ENCODE measurements at places on chromosomes 11 and 22.

DNA sequence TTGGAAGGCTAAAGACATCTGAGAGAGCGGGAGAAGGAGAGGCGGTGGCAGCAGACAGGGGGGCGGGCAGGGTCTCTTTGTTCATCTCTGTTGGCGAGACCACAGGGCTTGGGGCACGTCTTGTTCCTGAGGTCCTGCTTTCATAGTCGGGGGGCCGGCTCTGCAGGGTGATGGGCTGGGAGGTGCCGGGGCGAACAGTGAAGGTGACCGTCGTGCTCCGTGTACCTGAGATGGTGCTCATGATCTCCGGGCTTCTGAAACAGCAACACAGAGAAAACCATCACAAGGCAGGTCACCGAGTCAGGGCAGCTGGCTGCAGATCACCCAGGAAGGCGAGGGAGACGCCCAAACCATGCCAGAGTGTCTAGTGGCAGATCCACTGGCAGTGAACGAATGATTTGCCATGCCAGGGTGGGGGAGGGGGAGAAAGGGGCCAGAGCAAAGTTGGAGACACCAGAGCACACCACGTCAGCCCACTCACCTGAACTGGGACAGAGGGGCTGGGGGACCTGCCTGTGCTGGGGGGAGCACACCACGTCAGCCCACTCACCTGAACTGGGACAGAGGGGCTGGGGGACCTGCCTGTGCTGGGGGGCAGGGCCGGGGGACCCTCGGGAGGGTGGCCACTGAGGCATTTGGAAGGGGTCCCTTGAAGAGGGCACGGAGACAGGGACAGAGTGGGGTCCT is 75.0 kb downstream of the CTTN start:
- DNase-seq = no peak

DNA sequence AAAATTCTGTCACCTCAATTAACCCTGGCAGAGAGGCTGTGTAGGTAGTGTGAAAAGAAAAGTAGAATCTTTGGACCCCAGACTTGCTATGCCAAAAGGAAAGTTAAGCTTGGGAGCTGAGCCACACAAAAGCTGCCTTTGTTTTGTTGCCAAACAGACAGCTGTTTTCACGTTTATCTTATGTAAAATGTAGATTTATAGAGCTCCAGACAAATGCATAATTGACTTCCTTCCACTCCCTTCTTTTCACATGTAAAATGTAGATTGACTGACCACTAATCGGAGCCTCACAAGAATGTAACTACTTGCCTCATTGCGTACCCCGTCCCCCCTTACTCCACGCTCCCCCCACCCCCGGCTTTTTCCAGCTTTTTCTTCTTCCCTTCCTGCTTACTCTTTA is 2302.2 kb upstream of the RAG2 start:
- no peak for DNase-seq

DNA sequence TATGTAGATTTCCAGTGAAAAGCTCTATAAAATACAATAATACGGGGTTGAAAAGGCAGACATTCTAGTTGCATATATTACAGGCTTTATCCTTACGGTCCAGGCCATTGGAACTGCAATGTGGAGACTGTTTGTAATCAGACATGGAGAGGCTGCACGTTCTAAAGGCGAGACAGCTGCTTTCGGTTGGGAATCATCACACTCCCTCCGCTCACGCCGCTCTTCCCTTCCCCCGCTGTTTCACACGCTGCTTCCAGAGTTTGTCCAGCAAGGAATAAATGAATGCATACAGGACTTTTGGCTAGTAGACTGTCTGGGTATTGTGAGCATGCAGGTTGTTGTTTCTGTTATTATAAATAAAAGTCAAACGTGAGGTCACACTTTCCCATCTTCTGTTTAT is 13.5 kb upstream of the EFCAB6 start:
- DNase-seq = no peak

DNA sequence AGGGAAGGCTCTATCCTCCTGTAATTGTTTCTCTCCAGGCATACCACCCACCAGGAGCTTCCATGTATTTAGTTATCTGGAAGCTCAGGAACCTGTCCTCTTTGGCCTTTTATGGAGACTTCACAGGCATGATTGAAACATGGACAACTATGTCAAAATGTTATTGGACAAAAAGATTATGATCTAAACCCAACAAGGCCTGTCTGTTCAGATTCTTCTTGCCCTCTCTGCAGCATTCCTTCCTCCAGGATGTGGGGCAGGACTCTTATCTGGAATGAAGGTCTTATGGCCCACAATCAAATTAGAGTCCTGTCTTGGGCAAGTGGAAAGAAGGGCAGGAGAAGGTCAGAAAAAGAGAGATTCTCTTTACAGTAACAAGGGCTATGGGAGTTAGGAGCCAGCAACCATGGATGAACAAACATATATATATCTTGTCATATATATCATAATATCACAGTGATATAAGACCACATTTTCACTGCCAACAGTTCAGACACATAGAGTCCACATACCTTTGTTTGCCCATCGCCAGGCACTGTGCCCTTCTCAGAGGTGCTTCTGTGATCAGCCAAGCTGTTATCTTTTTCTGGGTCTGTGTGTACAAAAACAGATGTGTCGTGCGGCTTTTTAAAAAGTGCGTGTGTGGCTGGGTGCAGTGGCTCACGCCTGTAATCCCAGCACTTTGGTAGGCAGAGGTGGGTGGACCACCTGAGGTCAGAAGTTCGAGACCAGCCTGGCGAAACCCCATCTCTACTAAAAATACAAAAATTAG is 42.5 kb upstream of the SUSD2 start:
- no peak for DNase-seq

GRCh38 chr22:27668828-27669797 is 132.4 kb downstream of the MN1 start:
- no peak for DNase-seq

GRCh38 chr22:41742918-41743317 is 43.6 kb downstream of the MEI1 start:
- DNase-seq = no peak

DNA sequence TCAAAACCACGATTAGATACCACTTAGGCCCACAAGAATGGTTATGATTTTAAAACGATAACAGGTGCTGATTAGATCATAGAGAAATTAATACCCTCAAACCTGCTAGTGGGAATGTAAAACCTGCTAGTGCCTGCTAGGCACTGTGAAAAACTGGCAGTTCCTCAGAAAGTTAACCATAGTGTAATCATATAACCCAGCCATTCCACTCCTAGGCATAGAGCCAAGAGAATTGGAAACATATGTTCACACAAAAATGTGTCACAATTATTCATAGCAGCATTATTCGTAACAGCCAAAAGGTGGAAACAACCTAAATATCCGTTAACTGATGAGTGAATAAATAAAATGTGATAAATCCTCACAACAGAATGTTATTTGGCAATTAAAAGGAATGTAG is 122.2 kb upstream of the SYN3 start:
- DNase-seq = no peak

DNA sequence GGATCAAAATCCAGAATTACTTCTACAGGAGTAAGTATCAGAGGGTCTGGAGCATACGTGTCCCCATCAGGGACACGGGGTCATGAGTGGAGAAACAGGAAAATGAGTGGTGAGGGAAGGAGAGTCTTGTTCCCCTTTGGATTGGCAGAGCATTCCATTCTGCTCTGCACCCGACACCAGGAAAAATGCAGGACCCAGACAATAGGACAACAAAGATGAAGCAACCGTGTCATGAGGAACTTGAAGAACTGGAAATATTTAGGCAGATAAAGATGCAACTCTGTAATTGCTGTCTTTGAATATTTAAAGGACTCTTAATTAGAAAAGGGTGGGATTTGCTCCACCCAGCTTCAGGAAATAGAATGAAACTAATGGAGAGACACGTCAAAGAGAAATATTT is 89.0 kb upstream of the BLID start:
- no peak for DNase-seq

DNA sequence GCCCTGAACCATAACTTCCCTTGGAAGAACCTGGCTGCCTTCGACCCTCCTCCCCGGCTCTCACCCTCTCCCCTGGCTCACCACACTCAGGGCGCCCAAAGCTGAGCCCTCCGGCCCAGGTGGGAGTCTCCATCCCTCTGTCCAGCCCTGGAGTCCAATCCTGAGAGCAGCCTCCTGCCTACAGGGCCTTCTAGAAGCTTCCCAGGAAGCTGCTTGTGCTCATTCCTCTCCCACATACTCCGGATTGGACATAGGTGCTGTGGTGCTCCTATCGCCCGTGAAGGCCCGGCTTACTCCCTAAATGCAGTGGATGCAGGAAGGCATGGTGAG is 1332.0 kb downstream of the BRD1 start:
- DNase-seq = no peak

Data from activated CD4-positive, CD25-positive, alpha-beta regulatory T cell (primary cell).